Esophagus squamous epithelium (tissue), 5 donors: ENCODE measurements at places on chromosomes 3 and 15.

GRCh38 chr15:65828585-65828984 lies 36.5 kb upstream of the DENND4A start:
- H3K27me3 ChIP-seq: no peaks in the 10 kb centered on the region
- H3K27ac ChIP-seq: peak overlapping the region; percentile 29
- H3K4me3 ChIP-seq: no peak overlapping the region
- no peak for DNase-seq
- H3K36me3 ChIP-seq: no peaks in the 10 kb centered on the region
- peaks cover 33% of the 10 kb centered on the region for H3K4me1 ChIP-seq

- DNase-seq: no peak
- H3K4me1 ChIP-seq: peaks cover 50% of the 10 kb centered on the region
- H3K36me3 ChIP-seq: no peaks in the 10 kb centered on the region
- no peak overlapping the region for H3K4me3 ChIP-seq
- H3K27ac ChIP-seq: no peak overlapping the region
These were observed 510.5 kb downstream of the FOXP1 start for GRCh38 chr3:71072986-71073385.

GRCh38 chr15:74531144-74531811 lies 9.7 kb upstream of the ARID3B start:
- no peak for DNase-seq
- H3K27ac ChIP-seq: no peak overlapping the region
- H3K36me3 ChIP-seq: no peaks in the 10 kb centered on the region
- H3K27me3 ChIP-seq: no peaks in the 10 kb centered on the region
- no peaks in the 10 kb centered on the region for H3K4me1 ChIP-seq

- H3K36me3 ChIP-seq: no peaks in the 10 kb centered on the region
- H3K27ac ChIP-seq: no peak overlapping the region
- H3K4me3 ChIP-seq: no peak overlapping the region
- H3K27me3 ChIP-seq: no peaks in the 10 kb centered on the region
These were observed 17.5 kb downstream of the FHIT start for GRCh38 chr3:61233746-61234145.

- no peaks in the 10 kb centered on the region for H3K4me1 ChIP-seq
- no peaks in the 10 kb centered on the region for H3K36me3 ChIP-seq
- no peak overlapping the region for H3K27ac ChIP-seq
- H3K27me3 ChIP-seq: no peaks in the 10 kb centered on the region
- DNase-seq: no peak
These were observed 869.2 kb downstream of the DIPK2A start for GRCh38 chr3:144840866-144841265.

- no peak overlapping the region for H3K27ac ChIP-seq
- H3K4me3 ChIP-seq: no peak overlapping the region
- H3K4me1 ChIP-seq: no peaks in the 10 kb centered on the region
- H3K27me3 ChIP-seq: no peaks in the 10 kb centered on the region
- H3K36me3 ChIP-seq: no peaks in the 10 kb centered on the region
These were observed 502.5 kb upstream of the NECTIN3 start for GRCh38 chr3:110569073-110569472.

DNA sequence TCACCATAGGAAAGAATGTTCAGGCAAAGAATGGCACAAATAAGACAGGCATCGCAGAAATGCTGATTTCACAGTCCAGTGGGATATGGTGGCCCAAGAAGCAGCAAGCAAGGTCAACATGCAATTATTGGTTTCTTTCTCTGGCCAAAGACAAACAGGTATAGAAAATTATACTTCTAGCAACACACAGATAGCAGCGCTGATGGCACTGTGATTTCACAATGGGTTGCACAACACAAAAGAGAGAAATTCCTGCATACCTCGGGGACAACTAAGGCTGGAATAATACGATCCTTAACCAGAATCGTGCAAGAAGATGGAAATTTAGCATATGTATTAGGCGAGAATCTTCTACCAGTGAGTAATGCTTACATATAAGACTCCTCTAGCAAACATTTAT lies 76.3 kb upstream of the NR2F2 start:
- DNase-seq: no peak
- no peaks in the 10 kb centered on the region for H3K4me1 ChIP-seq
- no peaks in the 10 kb centered on the region for H3K36me3 ChIP-seq
- no peak overlapping the region for H3K27ac ChIP-seq
